ENCODE measurements at places on chromosomes 5 and 9.
A peak's percentile ranks its signal among the peaks of the same experiment; 100 is the strongest.

DNA sequence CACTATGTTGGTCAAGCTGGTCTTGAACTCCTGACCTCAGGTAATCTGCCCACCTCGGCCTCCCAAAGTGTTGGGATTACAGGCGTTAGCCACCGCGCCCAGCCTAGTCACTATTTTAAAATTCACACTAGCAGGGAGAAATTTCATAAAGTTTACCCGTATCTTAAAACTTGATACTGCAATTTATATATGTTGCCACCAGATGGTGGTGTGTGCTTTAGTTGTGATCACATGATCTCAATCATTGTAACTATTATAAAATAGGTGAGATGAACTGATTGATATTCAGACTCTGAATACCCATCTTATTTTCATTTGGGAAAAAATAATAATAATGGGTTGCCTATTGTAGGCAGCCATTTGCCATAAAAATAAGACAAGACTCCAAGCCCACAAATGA lies 1330.4 kb upstream of the WWC1 start:
- DNase-seq, result peak; percentile 29

DNA sequence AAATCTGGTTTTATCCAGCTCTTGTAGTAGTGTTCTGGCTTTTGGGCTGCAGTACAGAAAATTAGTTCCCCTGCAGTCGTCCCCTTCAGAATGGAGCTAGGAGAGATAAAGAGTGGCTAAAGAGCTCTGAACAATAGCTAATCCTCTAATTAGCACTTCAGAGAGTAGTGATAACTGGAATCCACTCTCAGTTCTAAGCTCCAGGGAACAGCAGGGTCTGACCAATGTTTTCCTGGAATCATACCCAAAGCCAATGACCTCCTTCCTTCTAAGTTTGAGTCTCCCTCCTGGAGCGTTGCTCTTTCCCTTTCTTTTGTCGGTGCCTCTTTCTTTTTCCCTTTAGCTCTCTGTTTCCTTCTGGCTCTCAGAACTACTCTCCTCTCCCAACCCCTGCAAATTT lies 47.4 kb downstream of the MFAP3 start:
- DNase-seq, result peak; percentile 46

DNA sequence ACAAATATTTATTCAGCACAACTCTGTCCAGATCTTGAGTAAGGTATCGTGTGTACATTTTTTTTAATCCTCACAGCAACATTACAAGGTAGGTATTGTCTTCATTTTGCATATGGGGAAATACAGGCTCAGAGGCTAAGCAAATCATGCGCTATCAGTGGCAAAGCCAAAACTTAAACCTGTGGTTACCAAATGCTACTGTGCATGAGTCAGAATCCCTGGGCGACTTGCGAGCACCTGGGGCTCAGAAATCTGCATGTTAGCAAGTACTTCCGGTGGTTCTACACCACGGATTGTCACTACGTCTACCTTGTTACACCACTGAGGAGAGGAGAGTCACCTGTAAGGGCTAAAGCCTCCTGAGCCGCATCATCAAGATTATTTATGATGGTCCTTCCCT lies 21.3 kb downstream of the C5orf58 start:
- no peak for DNase-seq

DNA sequence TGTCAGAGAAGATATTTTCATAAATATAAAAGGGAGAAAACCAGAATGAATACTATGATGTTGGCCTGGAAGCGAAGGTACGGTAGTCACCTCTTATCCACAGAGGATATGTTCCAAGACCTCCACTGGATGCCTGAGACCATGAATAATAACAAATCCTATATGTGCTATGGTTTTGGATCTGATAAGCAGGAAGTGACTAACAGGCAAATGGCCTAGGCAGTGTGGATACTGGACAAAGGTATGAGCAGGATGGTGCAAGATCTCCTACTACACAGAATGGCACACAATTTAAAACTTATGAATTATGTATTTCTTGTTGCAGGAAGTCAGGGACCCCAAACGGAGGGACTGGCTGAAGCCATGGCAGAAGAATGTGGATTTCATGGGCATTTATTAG lies 48.2 kb downstream of the ADAMTS12 start:
- no peak for DNase-seq

DNA sequence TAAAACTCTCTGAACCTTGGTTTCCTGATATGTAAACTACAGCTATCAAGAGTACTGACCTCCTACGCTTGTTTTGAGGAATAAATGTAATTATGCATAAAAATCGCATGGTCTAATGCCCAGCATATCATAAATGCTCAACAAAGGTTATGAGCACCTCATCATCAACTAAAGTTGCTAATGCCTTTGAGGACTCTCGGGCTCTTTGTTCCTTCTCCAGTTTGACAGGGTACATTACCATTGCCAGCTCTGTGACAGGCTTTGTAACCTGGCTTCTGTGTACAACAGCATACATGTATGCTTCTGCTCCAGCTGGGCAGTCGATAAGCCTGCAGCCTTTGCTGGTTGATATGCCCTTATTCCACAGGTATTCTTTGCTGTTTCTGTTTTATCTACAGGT lies 95.2 kb downstream of the C9orf152 start:
- no peak for DNase-seq

- DNase-seq, result no peak
Observed at GRCh38 chr9:68912561-68912960, 101.4 kb downstream of the PRKACG start.

DNA sequence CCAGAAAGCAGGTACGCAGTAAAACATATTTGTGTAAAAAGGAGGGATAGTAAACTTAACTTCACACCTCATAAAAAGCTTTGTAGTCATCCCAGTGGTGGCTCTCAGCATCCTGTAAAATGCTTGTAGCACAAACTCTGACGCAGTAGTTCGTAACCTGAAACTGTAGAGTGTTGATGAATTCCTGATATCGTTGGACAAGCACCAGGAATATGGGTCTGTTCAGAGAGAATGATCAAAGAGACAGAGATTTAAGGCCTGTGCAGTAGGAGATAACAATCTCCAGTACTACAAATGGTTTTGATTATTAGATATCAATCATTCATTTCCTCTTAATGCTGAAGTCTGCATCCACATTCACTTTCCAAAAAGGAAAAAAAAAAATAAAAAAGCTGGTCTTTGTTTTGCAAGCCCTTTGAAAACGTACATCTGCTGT lies 148.5 kb downstream of the KIAA0825 start:
- DNase-seq, result peak; percentile 25

- DNase-seq, result no peak
Observed at GRCh38 chr5:106874974-106875373, 795.8 kb downstream of the EFNA5 start.

GRCh38 chr9:91720751-91721705 lies 229.0 kb downstream of the ROR2 start:
- DNase-seq, result no peak

DNA sequence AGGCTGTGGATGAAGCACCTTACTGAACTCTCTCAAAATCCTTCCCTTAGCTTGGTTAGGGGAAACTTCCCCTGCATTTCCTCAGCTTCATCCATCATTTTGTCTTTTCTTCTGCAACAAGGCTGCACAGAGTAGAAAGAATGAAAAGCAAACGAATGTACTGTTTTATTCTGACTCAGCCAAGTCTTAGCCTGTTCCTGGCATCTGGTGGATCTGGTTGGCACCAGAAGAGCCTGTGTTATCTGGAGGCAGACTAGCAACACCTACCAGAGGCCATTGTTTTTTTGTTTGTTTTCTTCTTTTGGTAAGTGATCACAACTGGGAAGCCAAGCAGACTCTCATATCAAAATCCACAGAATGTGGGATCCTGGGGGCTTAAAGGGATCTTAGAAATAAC lies 200.7 kb downstream of the FANCC start:
- DNase-seq, result peak; percentile 54

DNA sequence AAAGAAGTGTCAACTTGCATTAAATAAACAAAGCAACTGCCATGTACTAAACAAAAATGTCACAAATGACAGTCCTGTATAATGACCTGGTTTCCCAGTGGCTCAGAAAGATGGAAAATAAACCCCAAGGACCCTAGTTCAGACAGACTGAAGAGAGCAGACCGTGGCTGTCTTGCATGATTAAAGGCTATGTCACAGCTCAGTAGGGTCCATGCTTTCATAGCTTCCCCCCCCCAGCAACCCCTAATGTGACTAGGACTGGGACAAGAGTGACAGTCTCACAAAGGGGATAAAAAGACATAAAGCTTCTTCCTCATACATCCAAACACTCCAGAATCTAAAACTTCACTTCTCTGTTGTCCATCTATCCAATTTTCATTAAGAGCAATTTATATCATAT lies 113.6 kb downstream of the NR6A1 start:
- no peak for DNase-seq

GRCh38 chr5:157390551-157391297 lies 69.3 kb upstream of the NIPAL4 start:
- peak; percentile 91 for DNase-seq

GRCh38 chr5:9207817-9208418 lies 338.0 kb downstream of the SEMA5A start:
- peak; percentile 69 for DNase-seq

- no peak for DNase-seq
Observed at GRCh38 chr5:44935871-44936270, 127.1 kb downstream of the MRPS30 start.

- no peak for DNase-seq
Observed at GRCh38 chr9:114046875-114047274, 31.2 kb downstream of the AMBP start.

DNA sequence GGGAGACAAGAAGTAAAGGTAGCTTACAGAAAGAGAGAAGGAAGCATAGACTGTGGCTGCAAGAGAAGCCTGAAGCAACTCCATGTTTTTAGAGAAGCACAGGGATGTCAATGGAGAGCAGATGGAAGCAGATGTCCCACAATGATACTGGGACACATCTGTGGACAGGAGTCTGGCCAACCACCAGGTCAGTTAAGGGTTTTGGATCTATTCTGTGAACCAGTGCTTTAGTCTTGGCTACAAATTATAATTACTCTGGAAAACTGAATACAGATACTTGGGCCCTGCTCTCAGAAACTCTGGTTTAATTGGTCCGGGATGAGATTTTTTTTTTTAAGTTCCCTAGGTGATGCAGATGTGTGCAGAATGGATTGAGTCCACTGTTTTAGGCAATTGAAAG lies 592.8 kb downstream of the CSNK1G3 start:
- no peak for DNase-seq

DNA sequence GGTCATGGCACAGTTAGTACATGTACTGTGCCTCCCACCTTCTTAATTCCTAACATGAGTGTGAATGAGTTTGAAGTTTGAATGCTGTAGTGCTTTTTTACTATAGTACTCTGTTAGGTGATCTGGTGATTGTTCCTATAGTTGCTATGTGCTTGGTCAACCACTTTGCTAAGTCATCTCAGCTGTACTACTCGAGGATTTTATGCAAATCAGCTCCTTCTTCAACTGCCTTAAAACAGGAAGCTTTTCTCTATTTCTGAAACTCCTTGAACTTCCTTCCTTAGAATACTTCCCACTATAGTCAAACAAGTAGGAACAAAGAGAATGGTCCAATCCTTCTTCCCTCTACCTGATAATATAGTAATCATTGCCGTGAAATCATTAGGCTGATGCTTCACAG lies 219.6 kb downstream of the CTNND2 start:
- DNase-seq, result no peak

DNA sequence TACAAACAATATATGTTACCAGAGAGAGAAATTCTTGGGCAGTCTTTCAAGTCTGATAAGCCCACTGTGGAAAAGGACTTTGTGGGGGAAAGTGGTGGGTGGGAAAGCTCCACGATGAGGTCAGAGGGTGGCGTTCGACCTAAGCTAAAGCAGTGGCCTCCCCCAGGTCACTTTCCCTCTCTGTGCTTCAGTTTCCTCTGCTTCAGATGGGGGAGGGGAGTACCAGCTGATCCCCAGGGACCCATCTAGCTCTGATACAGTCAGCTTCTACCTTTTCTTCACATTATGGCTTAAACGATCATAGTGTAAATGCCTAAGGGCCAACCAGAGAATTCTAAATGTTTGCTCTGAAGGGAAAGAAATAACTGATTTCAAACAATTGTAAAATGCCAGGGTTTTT lies 36.6 kb upstream of the ARSB start:
- no peak for DNase-seq

- no peak for DNase-seq
Observed at GRCh38 chr9:30160570-30160969, 2223.9 kb upstream of the ACO1 start.

- peak; percentile 93 for DNase-seq
Observed at GRCh38 chr9:70480405-70480980, 66.0 kb upstream of the KLF9 start.

- peak; percentile 14 for DNase-seq
Observed at GRCh38 chr9:9791611-9792010, 821.2 kb downstream of the PTPRD start.

DNA sequence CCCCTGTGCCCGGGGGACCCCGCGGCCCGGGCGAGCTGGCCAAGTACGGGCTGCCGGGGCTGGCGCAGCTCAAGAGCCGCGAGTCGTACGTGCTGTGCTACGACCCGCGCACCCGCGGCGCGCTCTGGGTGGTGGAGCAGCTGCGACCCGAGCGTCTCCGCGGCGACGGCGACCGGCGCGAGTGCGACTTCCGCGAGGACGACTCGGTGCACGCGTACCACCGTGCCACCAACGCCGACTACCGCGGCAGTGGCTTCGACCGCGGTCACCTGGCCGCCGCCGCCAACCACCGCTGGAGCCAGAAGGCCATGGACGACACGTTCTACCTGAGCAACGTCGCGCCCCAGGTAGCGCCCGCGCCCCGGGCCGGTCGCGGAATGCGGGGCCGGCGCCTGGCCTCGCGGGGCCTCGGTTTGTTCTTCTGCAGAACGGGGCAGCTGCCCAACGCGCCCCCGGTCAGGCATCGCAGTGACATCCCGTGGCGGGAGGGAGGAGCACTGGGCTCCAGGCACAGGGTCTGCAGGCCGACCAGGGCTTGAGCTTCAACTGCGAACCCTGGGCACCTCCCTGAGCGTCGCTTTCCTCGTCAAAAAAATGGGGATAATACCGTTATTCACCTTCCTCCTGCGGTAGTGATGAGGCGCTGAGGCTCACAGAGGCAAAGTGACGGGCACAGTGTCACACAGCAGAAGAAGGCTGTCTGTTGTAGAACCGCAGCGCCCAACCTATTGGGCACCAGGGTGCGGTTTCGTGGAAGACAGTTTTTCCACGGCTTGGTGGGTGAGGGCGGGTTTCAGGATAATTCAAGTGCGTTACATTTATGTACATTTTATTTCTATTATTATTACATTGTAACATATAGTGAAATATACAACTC lies 777 bp downstream of the ENDOG start:
- no peak for DNase-seq

DNA sequence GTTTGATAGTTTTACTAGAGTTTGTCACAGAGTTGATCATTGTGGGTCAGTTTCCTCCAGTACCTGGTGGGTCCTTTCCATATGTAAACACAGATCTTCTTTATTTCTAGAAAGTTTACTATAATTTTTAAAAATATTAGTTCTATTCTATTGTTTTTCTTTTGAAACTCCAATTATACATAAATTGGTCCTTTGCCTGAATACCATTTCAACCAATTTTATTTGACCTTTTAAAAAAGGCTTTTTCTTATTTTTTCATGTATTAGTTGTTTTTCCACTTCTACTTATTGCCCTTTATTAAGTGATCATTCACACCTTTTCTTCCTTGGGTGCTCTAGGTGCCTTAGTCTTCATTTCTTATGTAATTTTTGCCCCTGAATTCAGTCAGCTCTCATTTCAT lies 33.0 kb upstream of the MUSK start:
- no peak for DNase-seq

Measured in astrocyte of the hippocampus (primary cell).